Caki2 (cell line): ENCODE measurements at places on chromosomes 2 and 18.
A peak's percentile ranks its signal among the peaks of the same experiment; 100 is the strongest.

GRCh38 chr2:160561551-160562295, 68.1 kb upstream of the RBMS1 start:
- DNase-seq: peak; percentile 51

- no peak for DNase-seq
Observed at GRCh38 chr2:47799031-47799609, 16.2 kb downstream of the MSH6 start.

- no peak for DNase-seq
Observed at GRCh38 chr2:128841803-128842202, 523.1 kb upstream of the HS6ST1 start.

- peak; percentile 46 for DNase-seq
Observed at GRCh38 chr2:108355906-108356734, 21.6 kb upstream of the SULT1C4 start.

DNA sequence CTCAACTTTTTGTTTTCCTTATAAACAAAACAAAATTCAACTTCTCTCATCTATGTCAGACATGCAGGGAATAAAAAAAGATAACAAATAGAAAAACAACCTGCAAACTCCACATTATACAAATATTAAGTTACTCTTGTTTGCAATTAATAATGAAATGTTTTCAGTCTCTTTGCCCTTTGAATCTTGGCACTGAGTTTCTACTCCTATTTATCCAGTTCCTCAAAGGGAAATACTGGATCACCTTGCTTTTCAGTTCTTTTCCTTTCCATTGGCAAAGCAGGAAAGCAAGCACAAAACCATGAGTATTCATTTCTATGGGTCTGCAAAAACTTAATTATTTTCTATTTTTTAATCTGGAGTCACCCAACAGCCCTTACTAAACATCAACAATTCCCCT, 23.6 kb downstream of the KANSL1L start:
- no peak for DNase-seq

DNA sequence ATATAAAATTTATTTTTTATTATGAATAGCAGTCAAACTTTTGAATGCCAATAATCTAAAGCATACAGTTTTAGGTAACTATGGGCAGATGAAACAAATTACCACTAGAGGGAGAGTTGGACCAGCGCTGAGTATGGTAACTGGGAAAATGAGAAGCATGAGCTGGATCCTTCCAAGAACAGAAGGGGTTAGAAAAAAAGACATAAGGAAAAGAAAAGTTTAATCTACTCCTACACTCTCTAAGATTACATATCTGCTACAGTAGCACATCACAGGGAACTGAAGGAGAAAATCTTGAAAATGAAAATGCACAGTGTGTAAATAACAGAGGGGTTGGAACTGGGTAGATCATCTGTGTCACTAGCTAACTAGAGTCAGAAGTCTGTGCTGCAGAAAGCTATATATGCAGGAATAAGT, 15.5 kb downstream of the REG3G start:
- DNase-seq: peak; percentile 17

DNA sequence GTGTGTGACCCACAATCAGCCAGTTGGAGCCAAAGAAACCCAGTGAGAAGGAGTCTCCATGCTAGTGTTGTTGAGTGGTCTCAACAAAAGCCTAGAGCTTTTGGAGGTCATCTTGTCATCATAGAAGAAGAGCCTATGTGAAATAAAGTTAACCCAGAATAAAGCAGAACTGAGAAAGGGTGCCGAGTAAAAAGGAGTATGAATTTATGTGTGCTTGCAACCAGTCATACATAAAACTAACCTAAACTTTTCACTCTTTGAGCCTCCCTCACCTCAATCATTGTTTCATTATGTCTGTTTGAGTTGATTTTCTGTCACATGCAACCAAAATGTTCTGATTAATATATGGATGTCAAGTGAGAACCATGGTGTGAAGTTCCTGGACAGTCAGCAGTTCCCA, 599.3 kb upstream of the ZEB2 start:
- DNase-seq: no peak

DNA sequence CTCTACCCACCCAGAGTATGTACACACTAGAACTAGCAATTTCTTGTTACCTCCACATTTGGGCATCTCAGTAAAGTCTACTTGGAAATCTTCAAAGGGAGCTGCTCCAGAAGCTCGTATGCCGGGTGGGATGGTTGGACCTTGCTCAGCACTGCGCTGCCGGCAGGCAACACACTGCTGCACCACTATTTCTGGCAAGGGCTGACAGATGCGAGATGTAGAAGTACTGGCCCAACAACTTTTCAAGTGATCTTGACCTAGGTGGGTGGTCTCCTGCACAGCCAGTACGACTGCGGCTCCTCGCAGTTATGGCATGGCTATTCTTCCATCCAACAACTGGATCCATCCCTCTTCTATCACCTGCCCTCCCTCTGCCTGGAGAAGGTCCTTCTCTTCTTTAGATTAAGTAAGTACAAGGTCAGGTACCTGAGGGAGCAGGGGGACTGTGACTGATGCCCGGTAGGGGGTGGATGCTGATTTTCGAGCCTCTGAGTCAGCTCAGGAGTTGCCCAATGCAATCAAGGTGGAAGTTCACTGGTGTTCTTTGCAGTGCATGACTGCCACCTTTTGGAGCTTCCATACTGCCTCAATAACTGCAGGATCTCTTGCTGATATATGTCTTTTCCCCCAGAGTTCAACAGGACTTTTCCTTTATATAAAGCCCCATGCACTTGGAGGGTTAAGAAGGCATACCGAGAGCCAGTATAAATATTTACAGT, 100.4 kb upstream of the SLC1A4 start:
- DNase-seq: no peak

DNA sequence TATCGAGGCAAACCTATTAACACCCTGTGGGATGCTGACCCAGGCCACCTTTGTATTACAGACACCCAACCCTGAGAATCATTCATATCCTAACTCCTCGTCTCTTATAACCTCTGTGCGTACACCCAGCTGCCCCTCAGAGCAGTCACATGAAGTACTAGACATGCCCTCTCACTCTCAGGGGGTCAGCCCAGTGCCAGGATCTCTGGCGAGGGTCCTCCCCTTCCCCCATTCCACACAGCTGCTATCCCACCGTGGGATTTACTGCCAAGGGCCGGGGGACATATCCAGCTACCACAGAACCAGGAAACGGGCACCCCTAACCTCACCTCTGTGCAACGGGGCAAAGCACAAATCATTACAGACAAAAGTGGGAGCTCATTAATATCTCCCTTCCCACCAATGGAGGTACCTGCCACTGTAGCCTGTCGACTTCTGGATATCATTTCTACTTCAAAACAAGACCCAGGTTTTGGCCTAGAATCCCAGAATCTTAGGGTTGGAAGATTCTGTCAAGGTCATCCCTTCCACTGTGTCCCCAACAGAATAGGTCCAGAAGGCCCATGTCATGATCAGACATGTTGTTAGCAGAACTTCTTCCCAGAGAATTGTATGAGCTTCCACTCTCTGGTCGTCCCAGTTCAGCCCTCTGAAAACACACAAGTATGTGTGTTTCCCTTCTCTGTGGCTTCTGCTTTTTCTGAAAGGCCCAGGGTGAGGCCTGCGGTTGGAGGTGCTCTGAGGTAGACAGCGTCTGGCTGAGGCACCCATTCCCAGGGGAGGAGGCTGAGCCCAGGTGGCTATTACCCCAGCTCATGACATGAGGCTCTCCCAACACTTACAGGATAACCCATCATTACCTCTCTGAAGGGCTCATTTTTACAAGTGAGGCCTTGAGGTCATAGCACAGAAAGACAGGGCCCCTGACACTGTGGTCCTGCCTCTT, 1.7 kb downstream of the TMBIM1 start:
- no peak for DNase-seq

- DNase-seq: no peak
Observed at GRCh38 chr2:52404046-52404445, 1363.6 kb upstream of the CHAC2 start.

- peak; percentile 96 for DNase-seq
Observed at GRCh38 chr2:164735309-164735919, 106.2 kb downstream of the COBLL1 start.

DNA sequence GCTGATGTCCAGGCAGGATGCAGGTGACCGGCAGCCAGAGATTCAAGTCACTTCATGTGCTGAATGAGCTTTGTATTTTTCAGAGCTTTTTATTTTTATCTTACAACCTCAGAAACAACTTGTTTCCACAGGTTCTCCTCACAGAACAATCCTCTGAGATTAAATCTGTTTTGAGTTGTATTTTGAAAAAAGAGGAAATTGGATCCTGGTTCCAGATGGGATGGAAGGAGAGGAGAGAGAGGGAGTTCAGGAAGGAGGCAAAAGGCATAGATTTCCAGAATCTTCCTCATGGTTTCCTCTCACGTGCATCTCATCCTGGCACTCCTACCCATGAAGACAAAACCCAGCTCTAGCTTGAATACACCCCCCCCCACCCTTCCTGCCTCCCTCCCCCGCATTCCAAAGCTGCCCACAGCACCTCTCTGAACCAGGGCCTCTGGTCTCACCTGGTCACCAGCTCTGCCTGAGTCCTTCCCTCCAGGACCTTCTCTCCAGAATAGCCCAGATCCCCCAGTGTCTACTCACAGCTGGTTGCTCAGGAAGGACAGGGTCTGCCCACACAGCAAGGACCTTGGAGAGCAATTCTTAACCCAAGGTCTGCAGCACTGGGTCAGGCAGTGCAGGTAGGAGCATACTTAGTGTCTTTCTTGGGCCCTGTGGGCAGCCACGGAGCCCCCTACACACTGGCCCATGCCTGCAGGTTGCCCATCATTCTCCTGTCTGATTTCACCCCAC, 104.7 kb downstream of the ZFP36L2 start:
- DNase-seq: no peak

GRCh38 chr2:127314193-127314988, 20.4 kb upstream of the ERCC3 start:
- DNase-seq: no peak

DNA sequence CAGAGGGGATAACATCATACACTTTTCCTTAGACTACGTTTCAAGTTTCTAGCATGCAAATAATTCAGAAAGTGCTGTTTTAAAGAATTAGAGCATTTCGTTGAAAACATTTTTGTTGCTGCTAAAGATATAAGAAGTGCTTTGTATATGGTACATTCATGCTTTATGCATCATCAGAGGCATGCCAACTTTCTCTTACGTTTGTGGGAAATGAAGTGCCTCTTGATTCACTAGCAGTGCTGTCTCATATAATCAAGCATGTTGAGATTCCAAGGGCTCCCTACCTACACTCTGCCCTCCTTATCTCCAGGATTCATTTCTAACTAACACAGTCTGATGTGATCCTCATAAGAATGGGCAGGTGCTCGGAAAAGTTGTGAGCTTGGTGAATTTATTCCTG, 748.6 kb upstream of the DDX18 start:
- no peak for DNase-seq

GRCh38 chr2:131966256-131966655, 195.5 kb downstream of the ANKRD30BL start:
- no peak for DNase-seq

DNA sequence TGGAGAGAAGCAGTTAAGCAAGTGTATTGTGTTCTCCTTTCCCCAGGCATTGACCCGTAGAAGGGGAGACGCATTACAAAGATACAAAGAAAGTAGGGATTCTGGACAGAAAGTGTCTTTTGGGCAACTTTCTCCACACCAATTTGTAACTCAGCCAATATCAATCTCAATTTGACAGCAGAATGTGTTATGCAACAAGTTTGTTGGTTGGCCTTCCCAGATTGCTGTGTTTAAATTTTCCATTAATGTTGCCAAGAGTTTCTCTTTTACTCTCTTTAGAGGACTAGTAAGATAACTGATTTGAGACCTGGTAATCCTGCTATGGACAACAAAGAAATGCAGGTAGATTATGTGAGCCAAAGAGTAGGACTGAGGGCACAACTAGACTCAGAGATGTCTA, 279.6 kb downstream of the ZNF804A start:
- DNase-seq: no peak

- DNase-seq: peak; percentile 78
Observed at GRCh38 chr2:152549423-152549822, 167.8 kb downstream of the PRPF40A start.

DNA sequence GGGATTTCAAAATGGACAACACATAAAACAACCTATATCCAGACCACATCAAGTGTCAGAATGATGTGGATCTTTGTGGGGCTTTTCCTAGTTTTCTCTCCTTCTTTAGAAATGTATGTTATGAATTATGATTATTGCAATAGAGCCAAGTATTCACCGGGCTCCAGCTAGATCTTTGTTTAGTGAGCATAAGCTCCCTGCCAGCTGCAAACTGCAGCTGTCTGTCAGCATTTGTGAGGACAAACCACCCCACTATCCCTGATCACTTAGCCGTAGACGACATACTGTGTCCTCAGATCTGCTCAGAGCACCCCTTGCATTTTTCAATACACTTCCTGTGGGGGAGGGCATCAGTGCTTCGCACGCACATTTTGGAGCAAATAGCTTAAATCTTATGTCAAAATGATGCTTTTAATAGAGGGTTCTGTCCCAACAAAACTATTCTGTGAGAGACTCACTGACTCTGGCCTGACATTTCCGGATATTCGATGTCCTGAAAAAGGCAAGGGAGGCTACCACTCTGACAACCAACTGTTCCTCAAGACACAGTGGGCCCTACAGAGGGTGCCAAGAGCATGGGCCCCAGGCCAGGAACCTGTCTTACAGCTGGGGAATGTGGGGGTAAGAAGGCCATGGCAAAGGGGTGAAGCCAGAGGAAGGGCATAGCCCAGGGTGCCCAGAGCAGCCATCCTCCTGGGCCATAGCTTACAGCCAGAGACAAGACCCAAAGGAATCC, 346.0 kb downstream of the ARHGAP15 start:
- no peak for DNase-seq

DNA sequence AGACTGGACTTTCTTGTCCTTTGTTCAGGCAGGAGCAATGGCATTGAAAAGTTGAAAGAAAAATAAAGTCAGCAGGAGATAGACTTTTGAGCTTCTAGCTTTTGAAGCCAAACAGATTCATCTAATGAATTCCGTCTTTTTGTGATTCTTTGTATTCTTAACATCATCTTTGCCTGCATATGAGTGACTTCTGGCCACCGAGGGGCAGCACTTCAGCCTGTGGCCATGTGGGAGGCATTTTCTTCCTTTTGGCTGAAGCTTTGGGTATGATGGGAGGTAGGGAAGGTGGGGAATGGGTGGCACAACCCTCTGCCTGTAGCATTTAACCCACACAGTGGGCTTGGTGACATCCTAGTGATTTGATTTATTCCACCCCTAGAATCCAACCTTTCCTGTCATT, 220.6 kb downstream of the SETBP1 start:
- DNase-seq: no peak

DNA sequence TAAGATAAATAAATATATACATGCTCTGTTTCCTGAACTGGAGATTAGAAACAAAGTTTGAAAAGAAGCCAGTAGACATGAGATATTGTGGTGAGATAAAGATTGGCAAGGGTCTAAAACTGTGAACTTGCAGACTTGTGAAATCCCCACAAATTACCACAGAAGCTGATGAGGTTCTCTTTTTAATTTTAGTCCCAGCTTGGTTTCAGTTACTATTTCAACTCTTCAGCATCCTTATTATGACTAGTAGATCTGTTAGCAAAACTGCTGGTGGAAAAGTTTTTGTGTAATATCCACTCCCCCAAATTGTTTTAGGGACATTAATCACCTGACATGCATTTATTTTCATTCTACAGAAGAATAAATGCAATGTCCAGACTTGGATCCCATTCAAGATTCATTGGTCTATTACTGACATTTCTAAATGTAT, 20.8 kb downstream of the RASGRP3 start:
- DNase-seq: no peak
